ENCODE measurements at places on chromosomes 12 and 14.
A peak's percentile ranks its signal among the peaks of the same experiment; 100 is the strongest.

DNA sequence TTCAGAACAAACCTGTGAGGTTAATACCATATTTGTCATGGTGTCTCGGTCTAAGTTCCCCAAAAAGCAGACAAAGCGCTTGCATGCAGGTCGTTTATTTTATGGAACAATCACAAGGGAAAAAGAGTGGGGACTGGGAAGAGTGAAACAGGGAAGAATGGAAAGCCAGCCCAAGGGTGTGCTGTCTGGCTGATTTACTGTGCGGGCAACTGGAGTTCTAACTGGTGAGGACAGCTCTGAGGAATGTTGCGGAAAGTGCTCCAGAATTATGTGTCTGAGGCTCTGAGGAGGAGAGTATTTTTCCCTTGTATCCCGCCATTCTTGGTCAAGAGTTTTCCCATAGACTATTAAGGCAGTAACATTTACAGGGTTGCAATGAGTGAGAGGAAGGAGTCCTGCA lies 465.4 kb downstream of the RMST start:
- no peak for DNase-seq

- DNase-seq, result no peak
Observed at GRCh38 chr12:70885956-70886355, 34.6 kb downstream of the PTPRR start.

- no peak for DNase-seq
Observed at GRCh38 chr12:64780132-64780530, 20.9 kb upstream of the GNS start.

GRCh38 chr14:99007795-99008194 lies 264.2 kb downstream of the BCL11B start:
- no peak for DNase-seq

DNA sequence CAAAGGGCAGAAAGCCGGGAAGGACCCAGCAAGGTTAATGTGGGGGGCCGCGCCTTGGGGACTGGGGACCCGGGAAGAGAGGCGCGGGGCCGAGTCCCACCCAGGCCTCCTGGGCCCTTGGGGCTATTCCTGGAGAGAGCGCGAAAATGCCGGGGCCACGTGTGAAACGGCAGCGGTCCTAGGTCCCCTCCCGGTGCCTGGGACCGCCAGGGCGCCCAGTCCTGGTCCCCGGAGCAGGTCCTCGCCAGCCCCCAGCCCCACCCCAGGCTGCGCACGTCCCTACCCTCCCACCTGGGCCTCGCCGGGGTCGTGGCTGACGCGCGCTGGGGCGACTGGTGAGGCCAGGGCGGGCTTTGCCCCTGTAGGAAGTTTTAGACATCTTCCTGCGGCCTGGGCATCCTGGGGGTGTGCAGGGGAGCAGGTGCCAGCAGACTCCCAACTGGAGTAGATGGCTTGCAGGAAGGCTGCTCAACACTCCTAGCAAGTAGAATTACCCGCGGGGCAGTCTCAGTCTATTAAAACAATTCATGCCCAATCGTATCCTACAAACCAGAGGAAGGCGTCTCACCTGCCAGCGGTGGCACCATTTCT lies 708 bp downstream of the FAR2 start:
- DNase-seq, result no peak

DNA sequence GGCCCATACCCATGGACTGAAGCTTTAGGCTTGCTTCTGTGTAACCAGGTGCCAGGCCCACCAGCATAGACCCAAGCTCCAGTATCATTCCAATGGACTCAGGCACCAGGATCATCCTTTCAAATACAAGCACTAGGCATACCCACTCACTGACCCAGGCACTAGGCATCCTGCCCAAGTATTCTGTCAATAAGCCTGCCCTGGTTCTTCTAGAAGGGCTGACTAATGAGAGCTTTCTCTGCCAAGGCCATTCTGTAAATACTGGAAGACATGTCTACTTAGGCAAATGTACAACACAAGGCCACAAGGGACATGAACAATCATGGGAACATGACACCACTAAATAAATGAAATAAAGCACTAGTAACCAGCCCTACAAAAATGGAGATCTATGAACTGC lies 352.2 kb downstream of the FSCB start:
- no peak for DNase-seq

- peak; percentile 55 for DNase-seq
Observed at GRCh38 chr12:5745251-5745888, 199.7 kb downstream of the ANO2 start.

- no peak for DNase-seq
Observed at GRCh38 chr14:93269341-93270068, 62.4 kb downstream of the UBR7 start.

DNA sequence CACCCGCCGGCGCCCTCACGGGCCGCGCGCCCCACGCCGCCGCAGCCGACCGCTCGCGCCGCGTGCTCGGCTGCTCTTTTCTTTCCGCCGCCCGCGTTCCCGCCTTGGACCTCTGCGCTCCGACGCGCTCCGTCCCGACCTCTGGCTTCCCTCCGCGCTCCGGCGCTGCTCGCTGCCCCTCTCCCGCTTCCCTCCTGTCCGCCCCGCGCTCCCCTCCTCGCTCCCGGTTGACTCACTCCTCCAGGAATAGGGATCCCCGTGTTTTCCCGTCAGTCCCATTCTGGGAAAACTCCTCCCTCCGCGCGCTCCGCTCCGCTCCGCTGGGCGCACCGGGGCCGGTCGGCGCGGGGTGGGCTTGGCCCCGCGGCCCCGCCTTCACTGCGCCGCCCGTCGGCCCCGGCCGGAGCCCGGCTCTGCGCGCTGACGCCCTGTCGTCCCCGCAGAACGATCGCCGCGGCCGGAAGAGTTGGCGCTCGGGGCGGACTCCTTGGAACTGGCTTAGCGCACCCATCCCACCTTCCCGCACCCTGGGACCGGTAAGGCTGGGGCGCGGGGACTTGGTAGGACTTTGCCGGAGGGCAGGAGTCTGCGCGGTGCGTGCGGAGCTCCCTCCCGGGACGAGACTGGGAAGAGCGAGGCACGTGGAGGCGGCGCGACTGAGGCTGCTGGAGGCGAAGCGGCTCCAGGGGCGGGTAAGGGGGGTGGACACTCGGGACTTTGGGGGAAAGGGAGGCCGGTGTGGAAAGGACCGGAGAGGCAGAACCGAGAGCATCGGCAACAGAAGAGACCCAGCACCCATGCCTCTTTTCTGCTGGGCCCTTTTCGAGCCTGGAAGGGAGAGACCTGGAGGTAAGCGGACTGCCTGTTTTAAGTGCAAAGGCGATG lies 550 bp downstream of the TEAD4 start:
- DNase-seq, result peak; percentile 35

DNA sequence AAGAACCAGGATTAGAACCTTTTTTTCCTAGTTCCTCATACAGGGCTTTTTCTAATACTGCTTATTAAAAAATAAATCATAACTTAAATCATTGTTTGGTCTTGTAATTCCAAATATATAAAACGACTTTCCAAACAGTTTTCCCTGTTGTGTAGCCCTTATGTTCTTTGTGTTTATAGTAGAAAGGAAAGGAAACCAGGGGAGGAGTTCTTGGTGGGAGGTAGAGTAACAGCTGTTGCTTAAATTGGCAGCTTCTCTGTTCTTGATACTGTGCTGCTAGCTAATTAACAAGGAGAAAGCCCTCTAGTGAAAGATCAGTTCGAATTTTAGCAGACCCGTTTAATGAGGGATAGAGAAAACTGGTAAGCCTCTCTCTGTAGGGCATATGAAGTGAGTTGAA lies 15.0 kb downstream of the SRP54 start:
- no peak for DNase-seq

DNA sequence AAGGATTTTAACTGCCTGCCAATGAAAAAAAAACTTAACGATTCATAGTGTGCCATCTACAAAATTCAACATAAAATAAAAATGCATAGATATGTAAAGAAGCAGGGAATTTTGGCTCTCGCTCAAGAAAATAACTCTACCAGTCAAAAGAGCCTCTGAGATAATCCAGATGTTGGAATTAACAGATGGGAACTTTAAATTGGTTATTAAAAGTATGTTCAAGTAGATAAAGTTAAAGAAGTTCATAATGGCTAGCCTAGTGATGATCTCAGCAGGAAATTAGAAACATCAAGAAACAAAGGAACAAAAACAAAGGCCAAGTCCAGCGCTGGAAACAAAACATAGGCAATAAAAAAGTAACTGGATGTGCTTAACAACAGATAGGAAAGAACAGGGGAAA lies 23.1 kb downstream of the PIK3C2G start:
- DNase-seq, result peak; percentile 12

DNA sequence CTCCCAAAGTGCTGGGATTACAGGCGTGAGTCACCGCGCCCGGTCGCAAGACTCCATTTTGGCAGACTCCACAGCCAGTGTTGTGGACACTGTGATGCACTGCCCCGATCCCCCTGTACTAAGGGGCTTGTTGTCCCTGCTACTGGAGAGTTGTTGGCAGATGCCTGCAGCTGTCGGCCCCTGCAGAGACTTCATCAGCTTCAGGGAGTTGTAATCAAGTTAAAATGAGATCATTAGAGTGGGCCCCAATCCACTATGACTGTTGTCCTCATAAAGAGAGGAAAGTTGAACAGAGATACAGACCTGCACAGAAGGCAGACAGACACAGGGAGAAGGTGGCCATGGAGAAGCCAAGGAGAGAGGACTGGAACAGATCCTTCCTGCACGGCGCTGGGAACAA lies 23.7 kb upstream of the TUBA1A start:
- DNase-seq, result no peak

DNA sequence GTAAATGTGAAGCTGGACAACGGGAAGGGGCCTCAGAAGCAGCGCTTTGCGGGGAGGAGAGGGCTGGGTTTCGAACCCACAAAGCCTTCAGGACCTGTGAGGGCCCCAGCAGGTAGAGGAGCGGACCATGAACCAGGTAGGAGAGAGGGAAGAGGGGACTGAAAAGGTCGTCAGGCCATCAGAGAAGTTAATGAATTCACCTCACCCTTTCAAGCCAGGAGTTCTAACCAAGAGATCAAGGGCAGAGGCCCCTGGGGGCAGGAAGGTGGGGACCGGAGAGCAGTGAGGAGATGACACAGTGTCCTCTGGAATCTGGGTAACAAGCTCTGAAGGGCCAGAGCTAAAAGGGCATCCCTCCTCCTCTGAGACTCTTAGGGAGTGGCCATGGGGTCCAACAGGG lies 19.4 kb downstream of the SERPINA1 start:
- no peak for DNase-seq

DNA sequence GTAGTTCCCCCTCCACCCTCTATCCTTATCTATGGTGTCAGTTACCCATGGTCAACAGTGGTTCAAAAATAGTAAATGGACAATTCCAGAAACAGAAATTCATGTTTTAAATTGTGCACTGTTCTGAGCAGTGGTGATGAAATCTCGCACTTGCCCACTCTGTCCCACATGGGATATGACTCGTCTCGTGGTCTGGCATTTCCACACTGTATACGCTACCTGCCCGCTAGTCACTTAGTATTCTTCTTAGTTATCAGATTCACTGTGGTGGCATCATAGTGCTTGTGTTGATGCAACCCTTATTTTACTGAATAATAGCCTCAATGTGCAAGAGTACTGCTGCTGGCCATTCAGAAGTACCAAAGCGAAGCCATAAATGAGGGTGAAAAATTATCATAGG lies 507.0 kb downstream of the SNAPC1 start:
- no peak for DNase-seq

DNA sequence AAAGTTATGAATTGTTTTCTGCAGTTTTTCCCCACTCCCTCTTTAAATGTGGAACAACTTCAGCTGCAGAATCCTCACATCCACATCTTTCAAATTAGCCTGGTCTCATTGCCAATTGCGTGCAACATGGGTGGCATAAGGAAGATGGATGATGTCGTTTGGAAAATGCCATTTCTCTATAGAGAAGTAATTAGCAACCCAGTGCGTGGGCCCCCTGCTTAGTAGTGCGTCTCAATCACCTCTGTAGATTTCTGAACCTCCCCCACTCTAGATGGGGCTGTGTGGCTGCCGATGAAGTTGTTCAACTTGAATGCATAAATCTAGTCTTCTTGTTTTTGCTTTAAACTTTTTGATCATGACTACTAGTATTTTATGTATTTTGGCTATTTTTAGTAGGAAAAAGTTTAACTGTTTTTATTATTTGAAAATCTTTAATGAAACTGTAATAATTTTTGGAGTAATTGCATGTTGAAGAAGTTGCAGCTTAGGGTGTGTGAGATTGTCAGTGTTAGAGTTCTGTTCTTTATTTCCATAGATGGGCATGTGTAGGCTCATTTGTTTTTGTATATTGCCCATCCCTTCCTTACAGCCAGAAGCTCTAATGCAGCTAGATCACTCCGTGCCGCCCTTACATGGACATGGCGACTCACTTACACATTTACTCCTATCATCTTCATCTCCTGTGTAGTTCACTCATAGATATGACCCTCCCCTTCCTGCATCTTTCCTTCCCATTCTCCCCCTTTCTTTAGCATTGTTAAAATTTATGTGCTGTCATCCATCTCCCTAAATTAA lies 358.2 kb downstream of the DIO2 start:
- DNase-seq, result no peak

GRCh38 chr14:77804592-77804991 lies 4.7 kb downstream of the ADCK1 start:
- no peak for DNase-seq

GRCh38 chr12:92034083-92034482 lies 111.6 kb downstream of the BTG1 start:
- no peak for DNase-seq

- no peak for DNase-seq
Observed at GRCh38 chr14:52701223-52701622, 5.8 kb upstream of the PSMC6 start.

DNA sequence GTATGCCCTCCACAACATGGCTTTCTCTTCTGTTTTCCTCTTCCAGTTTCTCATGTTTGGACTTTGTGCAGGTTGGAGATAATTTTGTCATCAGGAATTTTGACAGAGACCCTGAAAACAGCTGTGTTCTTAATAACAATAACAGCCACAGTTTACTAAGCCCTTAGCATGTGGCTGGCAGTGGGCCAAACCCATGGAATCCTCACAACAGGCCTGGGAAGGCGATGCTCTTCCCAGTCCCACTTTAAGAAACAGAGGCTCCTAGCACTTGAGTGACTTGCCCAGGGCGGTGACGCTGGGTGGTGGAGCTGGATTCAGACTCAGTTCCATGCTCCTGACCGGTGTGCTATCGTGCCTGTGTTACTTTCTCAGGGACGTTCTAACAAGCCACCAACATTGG lies 20.1 kb upstream of the PLEKHG3 start:
- peak; percentile 40 for DNase-seq

- DNase-seq, result peak; percentile 20
Observed at GRCh38 chr12:43112101-43112920, 439.7 kb downstream of the ADAMTS20 start.

- DNase-seq, result no peak
Observed at GRCh38 chr14:22530127-22530526, 58.9 kb downstream of the DAD1 start.

- DNase-seq, result no peak
Observed at GRCh38 chr14:70084226-70084625, 104.5 kb downstream of the SLC8A3 start.

GRCh38 chr12:68591734-68592418 lies 18.8 kb upstream of the RAP1B start:
- DNase-seq, result no peak

- DNase-seq, result no peak
Observed at GRCh38 chr12:123133701-123134100, 17.2 kb downstream of the PITPNM2 start.

- no peak for DNase-seq
Observed at GRCh38 chr14:34129927-34130552, 179.2 kb upstream of the EGLN3 start.

- DNase-seq, result no peak
Observed at GRCh38 chr14:35222872-35223466, 69.2 kb upstream of the PSMA6 start.

- no peak for DNase-seq
Observed at GRCh38 chr12:1719139-1719538, 28.3 kb downstream of the ADIPOR2 start.

Data from fibroblast of skin of left quadriceps (primary cell).